GF-D8 (cell line): ENCODE measurements at places on chromosomes 6 and 20.

- no peak for DNase-seq
Observed at GRCh38 chr6:128739112-128739511, 143.8 kb upstream of the LAMA2 start.

DNA sequence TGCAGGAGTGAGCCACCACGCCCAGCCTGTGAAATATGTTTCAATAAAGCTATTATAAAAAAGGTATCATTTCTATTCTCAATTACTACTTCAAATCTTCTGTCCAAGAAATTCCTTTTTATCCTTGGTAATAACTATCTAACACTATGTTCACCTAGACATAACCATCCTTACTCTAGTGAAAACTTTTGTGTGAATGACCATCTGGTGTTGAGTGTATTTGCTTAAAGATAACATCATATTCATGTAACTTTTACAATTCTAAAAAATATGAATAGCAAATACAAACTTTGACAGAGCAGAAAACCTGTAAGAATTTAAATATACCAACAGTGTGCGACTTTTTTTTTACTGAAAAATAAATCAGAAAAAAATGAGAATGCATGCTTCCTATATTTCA lies 96.9 kb downstream of the MAP3K5 start:
- no peak for DNase-seq

- peak; percentile 27 for DNase-seq
Observed at GRCh38 chr6:21384216-21384615, 209.3 kb upstream of the SOX4 start.

DNA sequence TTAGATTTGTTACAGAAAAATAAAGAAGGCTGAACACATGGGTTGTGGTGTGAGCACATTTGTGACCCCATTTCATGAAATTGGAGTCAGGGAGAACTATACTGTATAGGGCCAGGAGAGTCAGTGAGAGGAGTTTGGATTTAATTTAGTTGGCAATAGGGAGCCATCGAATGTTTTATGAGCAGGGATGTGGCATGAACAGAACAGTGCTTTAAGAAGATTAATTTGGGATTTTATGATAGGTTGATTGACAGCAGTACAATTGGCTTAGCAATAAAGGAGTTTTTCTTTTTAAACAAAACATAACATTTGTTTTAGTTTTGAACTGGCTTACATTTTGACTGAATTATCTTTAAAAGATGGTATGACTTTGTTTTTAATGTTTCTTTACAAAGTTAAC lies 105.6 kb upstream of the GLP1R start:
- DNase-seq = no peak

- DNase-seq = no peak
Observed at GRCh38 chr6:138545621-138545980, 46.3 kb upstream of the NHSL1 start.

GRCh38 chr6:35089935-35090505 lies 51.1 kb downstream of the TCP11 start:
- no peak for DNase-seq

DNA sequence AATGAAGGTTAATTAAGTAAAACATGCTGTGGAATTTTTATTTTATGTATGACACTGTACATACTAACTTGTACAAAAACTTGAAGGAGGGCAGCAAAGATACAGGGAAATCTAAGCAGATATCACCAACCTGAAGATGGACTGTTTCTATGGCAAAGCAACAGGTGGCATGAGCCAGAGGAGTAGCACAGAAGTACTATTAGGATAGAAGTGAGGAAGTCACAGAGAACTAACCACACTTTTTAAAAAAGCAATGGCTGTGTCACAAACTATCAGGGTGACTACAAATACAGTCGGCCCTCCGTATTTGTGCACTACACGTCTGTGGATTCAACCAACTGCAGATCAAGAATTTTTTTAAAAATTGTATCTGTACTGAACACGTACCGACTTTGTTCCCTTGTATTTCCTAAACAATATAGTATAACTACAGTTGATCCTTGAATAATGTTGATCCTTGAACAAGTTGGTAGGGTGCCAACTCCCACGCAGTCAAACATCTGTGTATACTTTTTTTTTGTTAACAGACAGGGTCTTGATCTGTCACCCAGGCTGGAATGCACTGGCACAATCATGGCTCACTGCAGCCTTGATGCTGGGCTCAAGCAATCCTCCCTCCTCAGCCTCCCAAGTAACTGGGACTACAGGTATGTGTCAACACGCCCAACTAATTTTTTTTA lies 61.0 kb downstream of the NUDT3 start:
- no peak for DNase-seq

GRCh38 chr6:160899671-160900430 lies 91.7 kb upstream of the MAP3K4 start:
- no peak for DNase-seq

- DNase-seq = no peak
Observed at GRCh38 chr6:134452906-134453305, 135.0 kb upstream of the SGK1 start.

DNA sequence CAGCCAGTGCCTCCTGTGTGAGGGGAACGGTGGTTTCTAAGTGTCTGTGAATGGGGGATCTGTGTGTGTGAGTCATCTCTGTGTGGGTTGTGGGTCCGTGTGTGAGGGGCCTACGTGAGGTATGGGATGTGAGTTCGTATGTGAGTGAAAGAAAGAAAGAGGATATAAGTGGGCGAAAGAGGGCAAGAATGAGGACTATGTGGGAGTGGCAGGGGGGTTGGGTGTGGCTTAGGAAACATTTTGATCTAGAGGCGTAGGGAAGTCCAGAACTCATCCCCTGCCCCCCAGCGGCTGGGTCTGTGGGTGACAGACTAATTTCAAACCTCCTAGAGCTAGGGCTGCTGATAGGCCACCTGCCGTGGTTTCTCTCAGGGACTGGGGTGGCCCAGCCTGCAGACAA lies 35.5 kb downstream of the DHX35 start:
- no peak for DNase-seq

DNA sequence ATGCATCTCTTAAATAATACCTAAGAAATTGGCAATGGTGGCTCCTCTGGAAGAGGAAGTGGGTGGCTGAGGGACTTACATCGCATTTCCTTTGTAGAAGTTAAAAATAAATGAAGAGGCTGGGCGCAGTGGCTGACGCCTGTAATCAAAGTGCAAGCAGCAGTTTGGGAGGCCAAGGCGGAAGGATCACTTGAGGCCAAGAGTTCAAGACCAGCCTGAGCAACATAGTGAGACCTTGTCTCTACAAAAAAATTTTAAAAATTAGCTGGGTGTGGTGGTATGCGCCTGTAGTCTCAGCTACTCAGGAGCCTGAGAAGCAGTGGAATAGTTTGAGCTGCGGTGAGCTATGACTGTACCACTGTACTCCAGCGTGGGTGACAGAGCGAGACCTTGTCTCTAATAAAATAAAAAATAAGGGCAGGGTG lies 12.2 kb upstream of the NCOA3 start:
- no peak for DNase-seq

- DNase-seq = no peak
Observed at GRCh38 chr20:38840894-38841470, 35.5 kb downstream of the PPP1R16B start.

DNA sequence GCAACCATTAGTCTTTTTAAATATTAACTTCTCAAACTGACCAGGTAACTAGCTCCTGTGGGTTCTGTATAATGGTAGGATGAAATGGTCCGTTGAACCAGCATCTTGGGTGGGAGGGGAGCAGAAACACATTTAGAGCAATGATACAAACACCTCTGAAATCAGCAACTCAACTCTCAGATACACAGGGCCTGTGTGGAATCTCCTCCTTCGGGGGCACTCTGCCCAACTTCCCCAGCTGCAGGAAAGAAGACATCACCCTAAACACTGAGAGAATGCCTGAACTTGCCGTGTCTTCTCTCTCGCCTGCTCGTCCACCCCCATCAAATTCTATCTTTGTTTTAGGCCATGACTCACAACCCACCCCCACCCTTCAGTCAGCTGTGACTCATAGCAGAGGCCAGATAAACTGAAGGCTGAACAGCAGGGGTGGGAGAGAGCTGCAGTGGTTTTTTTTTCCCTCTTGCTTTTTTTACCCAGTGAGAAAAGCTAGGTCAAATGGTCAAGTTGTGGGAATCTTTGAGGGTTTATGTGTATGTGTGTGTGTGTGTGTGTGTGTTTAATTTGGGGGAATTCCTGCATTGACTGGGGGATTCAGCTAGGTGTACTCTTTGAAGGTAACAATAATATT lies 593.4 kb upstream of the JAG1 start:
- no peak for DNase-seq

GRCh38 chr20:49951151-49951550 lies 15.0 kb downstream of the RNF114 start:
- no peak for DNase-seq

DNA sequence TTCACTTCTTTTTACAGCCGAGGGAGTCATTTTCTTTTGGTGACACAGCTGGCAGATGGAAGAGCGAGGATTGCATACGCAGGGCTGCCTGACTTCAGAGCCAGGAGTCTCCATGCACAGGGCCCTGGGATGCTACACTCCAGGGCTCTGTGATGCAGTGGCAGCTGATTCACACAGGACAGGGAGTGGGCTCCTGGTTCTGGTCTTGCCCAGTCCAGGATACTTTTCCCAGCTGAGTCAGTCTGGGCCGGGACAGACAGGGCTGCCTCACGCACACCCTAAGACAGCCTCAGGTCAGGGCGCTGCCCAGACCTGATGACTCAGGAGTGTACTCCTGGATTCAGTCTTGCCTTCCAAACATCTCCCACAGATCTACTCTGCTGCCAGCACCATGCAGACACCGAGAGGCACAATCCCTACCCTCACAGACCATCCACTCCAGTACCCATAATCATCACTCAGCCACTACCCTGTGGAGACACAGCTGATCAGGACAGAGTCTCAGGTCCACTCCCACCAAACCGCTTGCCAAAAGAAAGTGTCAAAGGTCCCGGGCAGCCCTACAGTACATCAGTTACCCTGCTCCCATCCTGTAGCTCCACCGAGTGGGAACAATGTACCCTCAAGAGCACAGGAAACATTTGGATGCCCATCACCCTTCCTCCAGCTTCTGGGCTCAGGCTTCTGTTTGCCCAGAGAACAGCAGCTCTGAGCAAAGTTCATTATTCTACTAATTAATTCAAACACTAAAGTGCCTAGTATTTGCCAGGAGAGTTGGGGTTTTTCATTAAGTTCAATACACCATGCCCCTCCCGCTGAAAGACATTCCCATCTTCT lies 11.5 kb downstream of the SDC4 start:
- no peak for DNase-seq

DNA sequence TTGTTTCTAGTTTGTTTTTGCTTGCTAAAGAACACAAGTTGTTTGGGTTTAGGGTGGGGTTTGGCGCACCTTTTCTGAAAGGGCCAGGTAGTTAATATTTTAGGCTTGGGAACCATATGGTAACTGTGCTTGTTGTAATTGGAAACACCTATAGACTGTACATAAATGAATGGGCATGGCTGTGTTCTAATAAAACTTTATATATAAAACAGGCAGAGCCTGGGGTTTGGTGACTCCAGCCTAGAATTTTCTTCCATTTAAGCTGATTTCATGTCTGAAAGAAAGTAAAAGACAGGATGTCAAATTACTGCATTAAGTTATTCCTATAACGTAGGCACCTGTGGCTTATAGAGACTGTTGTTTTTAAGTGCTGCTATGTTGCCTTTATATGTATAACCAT lies 36.1 kb upstream of the MAPK13 start:
- no peak for DNase-seq

DNA sequence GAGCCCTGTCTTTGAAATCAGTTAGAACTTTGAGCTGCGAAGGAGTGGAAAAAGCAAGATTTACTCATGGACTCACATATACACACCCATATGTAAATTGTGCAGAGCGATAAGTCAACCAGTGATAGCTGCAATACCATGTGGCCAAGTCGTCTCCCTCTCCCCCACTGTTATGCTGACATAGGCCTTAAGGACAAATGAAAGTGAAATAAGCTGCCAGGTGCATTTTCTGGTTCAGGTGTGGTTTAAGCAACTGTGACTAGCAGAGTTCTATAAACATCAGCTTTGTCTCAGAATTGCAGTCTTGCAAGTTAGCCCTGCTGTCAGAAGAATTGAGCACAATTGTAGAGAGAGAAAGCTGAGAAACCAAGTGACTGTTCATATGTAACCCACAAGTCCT lies 9.6 kb downstream of the FAM83B start:
- no peak for DNase-seq

DNA sequence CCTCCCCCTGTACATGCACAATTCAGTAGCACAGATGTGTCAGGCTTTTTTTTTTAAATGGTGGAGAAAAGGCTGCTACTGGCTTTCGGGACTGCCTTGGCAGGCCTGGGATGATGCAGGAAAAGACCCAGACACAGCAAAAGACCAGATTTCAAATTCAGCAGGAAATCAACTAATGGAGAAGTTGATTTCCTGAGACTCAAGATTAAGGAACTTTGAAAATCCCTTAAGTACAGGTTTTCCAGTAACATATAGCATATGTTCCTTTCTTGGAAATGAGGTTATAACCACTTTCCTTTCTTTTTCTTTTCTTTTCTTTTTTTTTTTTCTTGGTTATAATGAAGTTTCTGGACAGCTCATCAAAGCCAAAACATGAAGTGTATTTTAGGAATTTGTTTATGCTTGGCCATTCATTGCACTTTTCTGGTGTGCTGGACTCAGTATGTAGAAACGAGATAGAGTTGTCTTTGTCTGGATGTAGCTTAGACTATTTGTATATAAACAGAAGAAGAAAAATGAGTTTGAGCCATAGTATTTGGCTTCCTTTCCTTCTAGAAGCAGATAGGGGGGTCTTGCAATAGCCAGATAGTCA lies 119.4 kb downstream of the SASH1 start:
- DNase-seq = no peak

GRCh38 chr6:73004861-73005260 lies 220.4 kb downstream of the KHDC1L start:
- DNase-seq = no peak

DNA sequence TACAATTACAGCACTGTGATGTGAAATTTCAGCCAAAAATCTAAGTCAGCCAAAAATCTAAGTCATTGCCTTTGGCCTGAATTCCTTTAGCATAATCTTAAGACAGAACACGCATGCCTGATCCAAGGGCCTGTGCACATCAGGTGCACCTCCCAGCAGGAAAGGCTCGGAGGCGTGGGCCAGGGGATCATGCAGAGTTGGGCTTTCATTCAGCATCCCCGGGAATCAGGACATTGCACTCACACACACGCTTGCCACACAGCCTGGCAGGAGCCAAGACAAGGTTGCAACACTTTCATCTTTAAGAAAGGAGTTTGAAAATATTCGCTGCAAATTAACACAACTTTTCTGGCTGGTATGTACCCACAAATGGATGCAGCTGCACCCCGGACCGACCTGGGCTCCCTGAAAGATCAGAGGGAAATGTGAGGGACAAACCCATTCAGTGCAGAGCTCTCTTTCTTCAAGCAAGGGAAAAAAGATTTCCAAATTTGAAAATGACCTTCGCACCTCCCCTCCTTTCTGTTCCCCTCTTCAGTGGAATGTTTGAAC lies 48.8 kb downstream of the ERMARD start:
- DNase-seq = no peak
